CD4-positive, alpha-beta T cell treated with Interleukin-4 for 4 hours (primary cell): ENCODE measurements at places on chromosomes 4 and X.

GRCh38 chr4:176156656-176157055, 38.7 kb downstream of the SPATA4 start:
- no peak for DNase-seq

DNA sequence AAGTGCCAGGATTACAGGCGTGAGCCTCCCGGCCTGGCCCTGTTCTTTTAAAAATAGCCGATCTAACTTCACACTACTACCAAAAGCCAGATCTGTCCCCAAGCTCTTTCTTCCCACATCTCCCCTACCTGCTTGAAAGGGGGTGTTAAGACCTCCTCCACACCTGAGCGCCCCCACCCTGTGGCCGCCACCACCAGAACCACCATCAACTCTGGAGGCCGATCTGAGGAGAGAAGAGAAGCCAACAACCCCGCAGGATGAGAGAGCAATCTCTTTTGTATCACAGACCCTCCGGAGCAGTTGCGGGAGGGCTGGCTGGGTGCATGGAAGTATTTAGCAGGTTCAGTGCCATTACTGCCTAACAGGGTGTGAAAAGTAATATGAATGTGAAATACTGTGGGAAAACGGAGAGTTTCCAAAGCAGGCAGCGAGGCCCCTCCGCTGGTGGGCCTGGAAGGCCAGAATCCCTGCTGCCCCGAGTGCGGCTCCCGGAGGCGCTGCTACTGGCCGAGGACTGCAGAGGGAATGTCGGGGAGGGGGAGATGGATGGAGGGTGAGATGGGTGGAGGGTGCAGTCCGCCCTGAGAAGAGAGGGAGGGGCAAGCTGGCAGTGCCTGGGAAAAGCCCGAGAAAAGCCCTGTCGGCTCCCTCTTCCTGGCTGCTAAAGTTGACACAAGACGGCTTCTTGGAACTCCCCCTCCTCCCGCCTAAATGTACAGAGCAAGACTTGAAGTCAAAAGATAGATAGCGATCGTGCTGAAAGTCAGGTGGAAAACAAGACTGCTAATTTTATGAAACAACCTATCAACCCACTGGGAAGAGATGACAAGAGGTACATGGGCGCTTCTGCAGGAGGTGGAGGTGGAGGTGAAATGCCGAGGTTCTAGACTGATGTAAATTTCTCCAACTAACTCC, 22.3 kb downstream of the HAND2 start:
- DNase-seq = no peak

DNA sequence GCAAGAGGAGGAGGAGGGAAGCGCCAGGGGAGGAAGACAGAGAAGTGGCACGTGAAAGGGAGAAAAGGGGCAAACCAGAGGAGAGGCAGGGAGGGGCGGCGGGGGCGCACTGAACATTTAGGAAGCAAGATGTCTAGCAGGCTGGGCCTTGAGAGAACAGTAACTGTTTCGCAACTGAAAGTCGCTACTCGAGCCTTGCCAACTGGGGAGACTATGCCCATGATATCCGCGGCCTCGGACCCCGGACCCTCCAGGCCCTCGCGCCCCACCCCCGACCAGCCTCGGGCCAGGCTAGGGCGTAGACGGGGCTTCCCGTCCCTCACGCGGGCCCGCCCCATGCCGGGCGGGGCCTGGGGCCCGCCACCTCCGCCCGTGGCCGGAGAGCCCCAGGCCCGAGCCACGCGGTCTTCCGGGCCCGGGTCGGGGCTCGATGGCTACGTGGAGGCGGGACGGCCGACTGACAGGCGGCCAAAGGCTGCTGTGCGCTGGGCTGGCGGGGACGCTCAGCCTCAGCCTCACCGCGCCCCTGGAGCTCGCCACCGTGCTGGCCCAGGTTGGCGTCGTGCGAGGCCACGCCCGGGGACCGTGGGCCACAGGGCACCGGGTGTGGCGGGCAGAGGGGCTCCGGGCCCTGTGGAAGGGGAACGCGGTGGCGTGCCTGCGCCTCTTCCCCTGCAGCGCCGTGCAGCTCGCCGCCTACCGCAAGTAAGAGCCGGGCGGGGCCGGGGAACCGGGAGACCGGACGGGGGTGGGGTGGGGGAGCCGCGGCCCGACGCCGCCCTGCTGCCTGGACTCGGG, at the start of gene SLC25A43:
Gene SLC25A43, plus strand, starts transcription at position 363 of the 798 bp plus-strand sequence. Its CDS starts 68 bp downstream, at position 431.
- peak; percentile 5 for DNase-seq

DNA sequence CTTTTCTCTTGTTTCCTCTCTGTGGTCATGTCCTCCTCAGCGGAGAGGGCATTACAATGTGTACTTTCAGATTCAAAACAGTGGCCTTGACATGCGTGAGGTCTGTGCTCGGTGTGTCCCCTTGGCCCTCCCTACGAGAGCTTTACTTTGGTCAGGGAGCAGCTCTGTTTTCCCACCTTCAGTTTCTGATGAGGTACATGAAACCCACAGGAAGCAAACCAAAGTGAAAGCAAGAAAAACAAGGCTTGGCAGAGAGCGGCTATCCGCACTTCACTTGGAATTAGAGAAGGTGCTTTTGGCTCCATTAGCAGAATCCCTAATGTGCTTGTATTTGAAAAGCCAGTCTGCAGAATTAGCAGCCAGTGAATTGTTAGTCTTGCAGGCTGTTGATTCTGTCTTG, 19.5 kb upstream of the BOD1L1 start:
- DNase-seq = no peak

DNA sequence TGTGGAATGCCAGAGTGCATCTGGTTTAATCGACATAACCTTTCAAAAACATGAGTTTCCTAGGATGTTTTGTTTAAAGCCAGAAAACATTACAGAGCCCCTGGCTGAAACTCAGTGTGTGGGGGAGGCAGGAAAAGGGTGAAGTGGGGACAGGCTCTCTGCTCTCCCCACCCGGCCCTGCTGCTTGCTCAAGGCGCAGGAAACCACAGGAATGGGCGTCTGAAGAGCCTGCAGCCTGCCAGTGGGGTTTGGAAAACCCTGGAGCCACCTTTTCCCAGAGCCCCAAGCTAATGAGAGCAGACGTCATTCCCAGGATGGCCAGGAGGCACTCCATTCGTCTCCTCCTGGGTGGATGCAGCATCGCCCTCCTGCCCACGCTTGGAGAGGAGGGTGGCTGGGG, 240.6 kb downstream of the AFAP1 start:
- DNase-seq = no peak

DNA sequence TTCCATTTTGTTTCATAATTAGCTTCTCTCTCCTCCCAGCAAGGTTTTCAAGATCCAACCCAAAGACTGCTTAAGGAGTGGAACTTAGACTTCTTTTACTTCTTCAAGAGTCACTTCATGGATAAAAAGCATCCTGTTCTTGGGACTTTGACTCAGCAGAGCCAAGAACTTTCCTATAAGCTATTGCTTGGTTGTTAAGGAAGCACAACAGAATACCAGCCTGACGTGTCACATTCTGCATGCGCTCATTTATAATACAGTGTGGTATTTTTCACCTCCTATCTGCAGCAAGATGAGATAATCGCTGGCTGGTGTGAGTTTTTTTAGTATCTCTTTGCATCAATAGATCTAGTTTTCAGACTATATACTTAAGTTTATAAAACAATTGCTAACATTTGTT, 152.1 kb downstream of the PALLD start:
- no peak for DNase-seq

- no peak for DNase-seq
Measured at GRCh38 chr4:156961196-156962057, 10.2 kb downstream of the PDGFC start.

GRCh38 chr4:16133406-16133805, 49.6 kb upstream of the PROM1 start:
- DNase-seq = no peak

DNA sequence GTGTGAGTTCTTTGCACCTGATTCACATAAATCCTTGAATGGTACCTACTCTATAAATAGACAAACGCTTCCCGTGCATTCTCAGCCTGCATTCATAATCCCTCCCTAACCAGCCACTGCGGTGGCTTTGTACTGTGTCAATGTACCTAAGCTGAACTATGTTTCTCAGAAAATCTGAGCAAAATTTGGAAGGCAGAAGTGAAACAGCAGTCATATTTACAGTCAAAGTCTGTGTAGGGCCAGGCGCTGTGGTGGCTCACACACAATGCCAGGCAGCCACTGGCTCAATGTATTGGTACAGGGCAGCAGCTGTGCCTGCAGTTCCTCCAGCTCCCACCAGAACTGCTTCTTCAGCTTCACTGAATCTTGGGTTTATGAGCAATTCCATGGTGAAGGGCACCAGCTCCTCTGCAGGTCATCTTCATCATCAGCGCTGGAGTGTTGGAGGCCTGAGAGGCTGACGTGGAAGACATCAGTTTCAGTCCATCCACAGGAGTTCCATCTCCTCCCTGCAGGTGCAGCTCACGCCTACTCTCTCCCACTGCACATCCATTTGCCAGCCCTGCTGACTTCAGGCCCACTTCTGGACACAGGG, 32.3 kb upstream of the IRF2 start:
- DNase-seq = no peak

GRCh38 chrX:153562546-153562945, 36.4 kb downstream of the CCNQ start:
- no peak for DNase-seq

GRCh38 chrX:136810493-136810892, 29.8 kb upstream of the ARHGEF6 start:
- DNase-seq = peak; percentile 4

- no peak for DNase-seq
Measured at GRCh38 chr4:1978226-1978625, 30.5 kb downstream of the NELFA start.

DNA sequence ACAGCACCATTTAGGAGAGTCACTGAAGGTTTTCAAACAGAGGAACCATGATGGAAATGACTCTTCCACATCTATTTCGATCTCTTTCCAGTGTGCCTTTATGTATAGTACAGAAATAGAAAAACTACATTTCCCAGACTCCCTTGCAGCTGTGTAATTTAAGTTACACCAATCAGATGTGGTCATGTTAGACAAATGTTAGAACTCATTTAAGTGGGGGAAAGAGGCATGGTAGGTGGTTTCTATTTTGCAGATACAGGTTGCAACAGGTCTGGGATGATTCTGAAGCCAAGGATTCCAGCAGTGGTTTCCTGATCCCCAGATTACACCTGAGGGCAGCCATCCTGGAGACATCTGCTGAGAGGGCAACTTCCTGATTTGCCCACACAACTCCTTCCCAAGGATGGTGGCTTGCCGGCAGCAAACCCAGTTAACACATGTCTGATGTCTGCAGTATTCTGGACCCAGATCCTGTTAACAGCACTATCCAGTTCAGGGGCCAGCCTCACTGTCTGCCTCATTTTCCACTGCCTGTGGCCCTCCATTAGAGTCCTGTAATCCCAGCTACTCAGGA, 38.7 kb upstream of the PDK3 start:
- peak; percentile 26 for DNase-seq

DNA sequence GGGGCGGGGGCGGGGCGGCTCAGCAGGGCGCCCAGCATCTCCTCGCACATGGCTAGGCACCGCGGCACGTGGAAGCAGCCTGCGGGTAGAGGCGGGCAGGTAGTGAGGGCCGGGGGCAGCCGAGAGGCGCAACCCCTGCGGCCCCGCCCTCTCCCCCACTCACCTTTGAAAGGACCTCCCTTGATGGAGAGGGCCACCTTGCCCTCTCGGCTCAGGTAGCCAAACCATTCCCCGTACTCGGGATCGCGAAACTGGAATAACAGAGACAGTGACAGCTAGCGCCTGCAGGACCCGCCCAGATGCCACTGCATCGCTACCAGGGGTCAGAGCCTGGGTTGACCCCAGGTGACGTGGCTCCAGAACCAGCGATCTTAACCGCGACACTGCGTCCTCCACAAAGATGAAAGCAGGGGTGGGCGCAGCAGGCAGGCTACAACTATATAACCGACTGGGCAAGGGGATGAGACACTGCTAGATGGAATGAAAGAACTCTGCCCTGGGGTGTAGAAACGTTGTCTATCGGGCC, 552 bp upstream of the NAA10 start:
- DNase-seq = no peak

GRCh38 chr4:148405161-148405893, 36.9 kb downstream of the NR3C2 start:
- DNase-seq = no peak

- DNase-seq = no peak
Measured at GRCh38 chr4:146379744-146380143, 142.0 kb downstream of the SLC10A7 start.

- no peak for DNase-seq
Measured at GRCh38 chr4:154422152-154422551, 69.4 kb downstream of the DCHS2 start.

DNA sequence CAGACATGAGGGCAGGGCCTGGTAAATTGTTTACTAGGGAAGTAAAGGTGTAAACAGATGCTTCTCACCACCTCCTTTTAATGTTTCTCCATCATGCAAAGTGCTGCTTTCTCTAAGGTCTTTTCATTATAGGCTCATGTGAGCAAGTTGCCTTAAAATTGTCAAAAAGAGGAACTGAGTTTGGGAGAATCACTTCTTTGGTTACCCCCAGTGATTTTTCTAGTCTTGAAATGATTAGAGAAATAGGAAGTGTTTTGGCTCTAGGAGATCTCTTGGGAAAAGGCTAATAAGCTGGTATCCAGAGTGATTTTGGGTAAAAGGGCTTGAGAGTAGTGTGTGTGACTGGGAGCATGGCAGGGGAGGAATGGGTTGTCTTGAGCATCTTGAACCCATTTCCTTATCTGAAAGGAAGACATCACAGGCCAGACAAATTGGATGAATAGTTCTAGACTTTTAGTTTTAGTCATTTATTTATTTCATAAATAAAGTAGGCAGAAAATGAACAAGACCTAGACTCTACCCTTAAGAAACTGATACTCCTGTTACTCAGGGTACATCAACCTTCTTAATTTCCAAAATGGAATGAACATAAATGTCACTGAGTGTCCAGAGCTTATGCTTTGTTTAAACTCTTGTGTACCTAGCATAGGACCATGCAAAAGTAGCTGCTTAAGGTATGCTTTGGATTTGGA, 14.2 kb downstream of the GRPR start:
- DNase-seq = no peak

GRCh38 chr4:133146574-133147241, 2.4 kb upstream of the PCDH10 start:
- DNase-seq = no peak

DNA sequence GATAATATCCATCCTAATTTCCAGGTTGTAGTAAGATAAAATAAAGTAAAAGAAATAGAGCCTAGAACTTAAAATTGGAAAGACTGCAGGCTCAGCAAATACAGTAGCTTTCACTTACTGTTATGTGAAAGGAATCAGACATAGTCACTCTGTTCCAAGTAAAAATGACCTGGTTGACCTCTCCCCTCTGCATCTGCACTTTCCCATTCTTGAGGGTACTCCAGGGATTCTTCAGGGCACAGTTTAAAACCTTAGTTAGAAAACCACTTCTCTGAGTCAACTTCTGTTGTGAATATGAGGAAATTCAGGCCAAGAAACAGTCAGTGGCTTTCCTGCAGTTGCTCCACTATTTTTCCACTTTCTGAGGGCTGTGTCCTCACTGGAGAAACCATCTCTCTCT, 42.9 kb downstream of the FRAS1 start:
- no peak for DNase-seq

GRCh38 chr4:24727390-24728224, 67.8 kb upstream of the SOD3 start:
- DNase-seq = no peak

DNA sequence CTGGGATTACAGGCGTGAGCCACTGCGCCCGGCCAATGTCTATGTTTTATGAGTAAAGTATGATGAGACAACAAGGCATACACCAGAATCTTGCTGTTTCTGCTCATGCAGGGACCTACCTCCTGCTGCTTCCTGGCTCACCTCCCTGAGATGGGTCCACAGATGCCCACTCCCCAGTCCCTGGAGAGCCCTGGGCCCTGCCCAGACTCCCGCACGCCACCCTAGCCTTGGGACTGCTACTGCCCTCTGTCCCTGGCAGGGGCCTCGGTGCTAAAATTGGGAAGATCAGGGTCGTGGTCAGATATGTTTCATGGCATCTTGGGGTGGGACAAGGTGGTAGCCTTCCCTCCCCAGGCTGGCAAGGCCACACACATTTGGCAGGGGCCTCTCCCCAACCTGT, 84.3 kb upstream of the BCOR start:
- no peak for DNase-seq

- no peak for DNase-seq
Measured at GRCh38 chr4:113678641-113679040, 82.9 kb downstream of the CAMK2D start.
